ENCODE measurements at places on chromosomes 1 and 21. TPM values are rescaled to one million over a fixed set of nuclear protein-coding genes. Genes with fewer than 3 reads are reported as not detected.

GRCh38 chr1:36024847-36025246 lies 59.0 kb upstream of the TEKT2 start:
- no peak for DNase-seq

DNA sequence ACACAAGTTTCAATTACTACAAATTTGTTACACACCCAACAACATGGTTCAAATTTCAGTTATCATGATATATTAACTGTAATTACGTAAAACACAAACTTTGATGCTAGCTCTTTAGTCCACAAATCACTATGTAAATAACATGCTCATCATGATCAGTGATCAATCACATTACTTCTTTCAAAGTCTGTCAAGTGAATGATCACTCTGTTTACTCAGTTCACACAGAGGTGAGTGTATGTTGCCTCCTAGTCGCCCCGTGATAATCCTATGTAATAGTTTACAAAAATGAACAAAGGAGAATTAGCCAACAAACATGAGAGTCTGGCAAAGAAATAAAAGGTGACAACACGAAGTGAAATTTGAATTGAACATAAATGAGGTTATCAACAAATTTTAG lies 14.3 kb downstream of the EDEM3 start:
- no peak for DNase-seq

DNA sequence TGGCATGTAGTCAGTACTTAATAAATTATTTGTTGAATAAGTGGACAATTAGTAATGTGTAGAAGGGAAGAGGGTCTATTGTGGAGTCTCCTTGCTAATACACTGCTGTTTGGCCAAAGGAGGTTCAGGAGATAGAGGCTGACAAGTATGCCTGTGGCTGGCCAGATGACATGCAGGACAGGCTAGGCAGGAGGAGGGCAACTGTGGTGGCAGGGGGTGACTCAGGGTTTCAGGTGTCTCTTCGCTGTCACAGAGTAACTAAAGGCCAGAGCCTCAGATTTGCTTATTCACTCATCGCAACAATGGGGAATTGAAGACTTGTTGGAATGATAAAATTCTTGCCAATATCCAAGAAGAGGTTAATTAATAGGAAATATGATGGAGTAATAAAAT lies 33.1 kb downstream of the THRAP3 start:
- DNase-seq = no peak

The ZNF683 gene
- total RNA-seq = not detected

The LGR6 gene
- total RNA-seq = 30.3 TPM

The HAO2 gene
- not detected for total RNA-seq
